Stimulated activated CD4-positive, alpha-beta T cell treated with anti-CD3 and anti-CD28 coated beads, TNF-alpha, amount 100 ng/mL, for 1 hour (primary cell): ENCODE measurements at places on chromosomes 2 and 18.

DNA sequence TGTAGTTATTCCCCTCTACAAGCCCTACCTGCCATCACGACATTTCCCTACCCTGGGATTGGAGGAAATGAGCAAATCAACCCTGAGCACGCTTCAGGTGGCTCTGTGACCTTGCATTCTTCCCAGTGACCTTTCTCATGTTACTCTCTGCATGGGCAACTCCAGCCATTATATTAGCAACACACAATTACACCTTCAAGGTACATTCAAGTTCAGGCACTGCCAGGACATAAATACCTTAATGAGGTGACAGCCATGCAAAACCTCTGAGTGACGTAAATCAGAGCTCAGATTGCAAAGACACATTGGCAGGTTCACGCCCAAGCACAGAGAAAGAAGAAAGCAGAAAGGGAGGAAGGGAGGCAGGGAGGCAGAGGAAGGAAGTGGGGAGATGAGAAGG is 68.7 kb upstream of the ALK start:
- no peak for DNase-seq

DNA sequence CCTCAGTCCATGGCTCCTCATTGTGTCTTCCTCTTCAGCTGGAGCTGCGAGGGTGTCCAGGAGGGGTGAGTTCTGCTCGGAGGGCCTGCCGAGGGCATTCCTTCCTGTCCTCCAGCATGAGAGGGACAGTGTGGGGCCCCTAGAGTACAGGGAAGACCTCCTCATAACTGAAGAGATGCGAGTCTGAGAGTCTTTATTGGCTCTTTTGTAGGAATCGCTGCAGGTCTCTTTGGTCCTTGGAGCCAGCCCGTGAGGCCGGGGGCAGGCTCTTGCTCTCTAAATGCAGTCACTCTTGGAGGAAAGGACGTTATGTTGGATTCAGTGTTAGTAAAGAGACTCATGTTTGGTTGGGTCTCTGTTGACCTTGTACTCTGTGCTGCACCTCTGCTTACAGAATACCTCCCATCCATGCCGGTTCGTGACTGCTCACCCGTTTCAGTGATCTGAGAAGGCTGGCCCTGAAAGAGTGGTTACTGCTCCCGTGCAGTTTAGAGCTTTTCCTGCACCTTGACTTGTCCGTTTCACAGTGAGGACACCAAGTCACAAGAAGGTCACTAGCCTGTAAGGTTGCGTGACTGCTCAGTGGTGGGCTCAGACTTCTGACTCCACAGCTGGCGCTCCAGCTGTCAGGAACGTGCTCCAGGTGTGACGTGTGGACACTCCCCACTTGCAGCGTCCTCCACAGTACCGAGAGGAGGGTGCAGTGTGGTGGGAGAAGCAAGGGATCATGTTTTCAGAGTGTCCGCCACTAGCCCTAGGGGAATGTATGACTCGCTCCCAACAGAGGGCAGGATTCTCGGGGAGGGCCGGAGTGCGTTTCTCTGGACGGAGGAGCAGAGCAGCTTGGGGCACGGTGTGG is 7.8 kb downstream of the ATG4B start:
- no peak for DNase-seq

DNA sequence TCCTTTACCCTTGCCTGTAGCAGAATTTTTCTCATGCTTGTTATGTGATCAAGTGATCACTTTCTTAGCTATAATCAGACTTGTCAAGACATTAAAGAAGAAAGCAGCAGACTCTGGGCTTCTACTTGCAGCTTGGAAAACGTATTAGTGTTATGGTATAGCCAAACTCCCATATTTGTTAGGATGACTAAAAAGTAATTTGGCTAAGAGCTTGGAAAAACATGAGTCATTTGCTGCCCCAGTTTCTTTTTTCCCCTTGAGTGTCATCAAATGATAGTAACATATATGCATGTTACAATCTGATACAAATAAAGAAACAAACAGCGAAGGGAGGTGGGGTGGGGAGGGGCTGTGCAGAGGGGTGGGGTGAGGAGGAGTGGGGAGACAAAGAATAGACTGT is 155.5 kb downstream of the IKZF2 start:
- no peak for DNase-seq

- DNase-seq, result no peak
These were observed 119.1 kb downstream of the PTGR3 start for GRCh38 chr18:75089748-75090327.

DNA sequence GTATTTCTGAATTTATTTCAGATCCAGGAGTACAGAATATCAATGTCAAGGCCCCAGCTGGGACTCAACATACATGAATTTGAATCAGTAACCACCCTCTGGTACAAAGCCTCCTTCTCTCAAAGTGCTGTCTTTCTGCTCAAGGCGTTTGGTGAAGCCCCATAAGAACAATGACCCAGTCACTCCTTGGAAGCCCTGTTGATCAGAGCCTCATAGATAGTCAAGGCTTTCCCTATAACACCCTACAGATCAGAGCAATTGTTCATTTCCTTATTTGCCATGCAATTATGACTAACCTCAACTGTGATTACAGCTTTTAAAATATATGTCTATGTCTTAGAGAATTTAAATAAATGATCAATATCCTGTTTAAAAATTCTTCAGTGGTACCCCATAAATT is 159.1 kb upstream of the CREB1 start:
- DNase-seq, result no peak

DNA sequence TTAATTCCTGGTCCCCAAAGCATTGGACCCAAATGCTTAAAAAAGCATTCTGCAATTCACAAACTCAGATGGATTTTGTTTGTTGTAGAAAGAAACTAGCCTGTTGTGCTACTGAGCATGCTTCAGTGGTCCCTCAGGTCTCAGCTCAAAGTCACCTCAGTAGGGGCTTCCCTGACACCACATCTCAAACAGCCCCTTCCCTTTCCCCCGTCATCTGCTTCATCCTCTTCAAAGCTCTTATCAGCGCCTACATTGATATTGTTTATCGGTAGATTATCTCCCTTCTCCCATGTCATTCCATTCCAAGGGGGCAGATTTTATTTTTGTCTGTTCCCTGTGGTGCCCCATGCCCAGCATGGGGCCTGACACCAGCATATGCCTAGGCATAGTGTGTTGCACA is 172.9 kb downstream of the CELF4 start:
- DNase-seq, result no peak

- DNase-seq, result no peak
These were observed 70.1 kb downstream of the BCL11A start for GRCh38 chr2:60483401-60483800.

GRCh38 chr2:239444626-239445577 is 44.1 kb upstream of the HDAC4 start:
- DNase-seq, result no peak

DNA sequence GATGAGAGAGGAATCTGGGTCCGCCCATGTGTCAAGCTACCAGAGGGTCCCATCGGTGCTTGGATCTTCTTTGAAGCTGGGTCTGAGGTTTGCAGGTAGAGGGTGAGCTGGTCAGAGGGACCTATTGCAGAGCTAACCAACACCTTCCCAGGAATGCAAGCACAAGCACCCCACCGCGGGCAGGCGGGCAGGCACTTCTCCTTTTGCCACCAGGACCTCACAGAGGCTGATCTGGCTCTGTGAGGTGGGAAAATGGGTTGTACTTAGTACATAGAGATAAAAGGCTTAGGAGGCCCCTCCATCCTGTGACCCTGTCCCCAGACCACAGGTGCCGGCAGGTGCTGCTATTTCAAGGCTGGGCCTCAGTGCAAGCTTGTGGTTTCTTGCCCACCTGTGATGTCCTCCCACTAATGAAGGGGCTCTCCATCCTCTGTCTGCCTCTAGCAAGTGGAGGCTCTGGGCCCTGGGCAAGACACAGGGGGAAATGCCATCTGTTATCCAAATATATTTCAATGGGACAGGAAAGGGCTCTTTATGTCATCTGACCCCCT is 31.4 kb upstream of the IL37 start:
- no peak for DNase-seq
